Activated T-cell treated with anti-CD3 and anti-CD28 coated beads, Interleukin-2, amount 50 U/mL, for 72 hours (primary cell): ENCODE measurements at places on chromosomes 4 and X. TPM values are rescaled to one million over a fixed set of nuclear protein-coding genes. Genes with fewer than 3 reads are reported as not detected.

The SLC9A7 gene
- total RNA-seq = 23.0 TPM

DNA sequence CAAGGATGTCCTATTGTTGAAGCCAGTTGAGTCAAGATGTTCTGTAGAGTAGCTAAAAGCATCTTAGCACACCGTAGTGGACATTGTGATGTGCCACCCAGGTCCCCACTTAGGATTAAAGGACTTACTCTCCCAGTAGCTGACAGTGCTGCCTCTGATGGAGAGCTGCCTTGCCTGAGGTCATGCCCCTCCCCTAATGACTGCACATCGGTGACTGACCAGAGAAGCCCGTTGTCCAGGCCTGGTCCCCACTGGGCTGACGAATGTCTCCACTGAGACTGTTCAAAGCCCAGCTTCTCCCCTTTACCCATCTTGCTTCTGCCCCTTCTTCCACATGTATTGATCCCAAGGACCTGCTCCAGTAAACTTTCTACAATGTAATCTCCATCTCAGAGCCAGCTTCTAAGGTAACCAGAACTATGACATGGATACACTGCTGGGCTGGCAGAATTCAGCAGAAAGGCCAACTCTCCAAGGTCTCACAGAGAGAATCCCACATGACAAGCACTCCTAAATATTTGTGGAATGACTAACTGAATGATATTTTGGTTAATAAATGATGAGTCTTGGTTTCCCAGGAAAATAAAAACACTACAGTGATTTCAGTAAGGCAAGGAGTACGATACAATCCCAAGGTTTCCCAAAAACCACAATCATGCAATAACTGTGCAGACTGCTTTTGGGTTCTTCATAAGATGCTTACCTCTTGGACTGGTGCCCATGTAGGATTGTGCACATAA is 82.4 kb upstream of the TMEM150C start:
- DNase-seq = no peak

The ARHGAP24 gene
- total RNA-seq = not detected

GRCh38 chrX:94288972-94289371 is 615.0 kb downstream of the FAM133A start:
- DNase-seq = no peak
